AG09309 (cell line): ENCODE measurements at places on chromosomes 3 and 15.
A peak's percentile ranks its signal among the peaks of the same experiment; 100 is the strongest.

DNA sequence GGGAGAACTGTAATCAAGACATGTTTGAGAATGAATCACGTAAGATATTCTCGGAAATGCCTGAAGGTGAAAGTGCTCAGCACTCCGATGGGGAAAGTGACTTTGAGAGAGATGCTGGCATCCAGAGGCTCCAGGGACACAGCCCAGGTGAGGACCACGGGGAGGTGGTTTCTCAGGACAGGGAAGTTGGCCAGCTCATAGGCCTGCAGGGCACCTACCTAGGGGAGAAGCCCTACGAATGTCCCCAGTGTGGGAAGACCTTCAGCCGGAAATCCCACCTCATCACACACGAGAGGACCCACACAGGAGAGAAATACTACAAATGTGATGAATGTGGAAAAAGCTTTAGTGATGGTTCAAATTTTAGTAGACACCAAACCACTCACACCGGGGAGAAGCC, 19.8 kb downstream of the ZSCAN2 start:
- no peak for DNase-seq

DNA sequence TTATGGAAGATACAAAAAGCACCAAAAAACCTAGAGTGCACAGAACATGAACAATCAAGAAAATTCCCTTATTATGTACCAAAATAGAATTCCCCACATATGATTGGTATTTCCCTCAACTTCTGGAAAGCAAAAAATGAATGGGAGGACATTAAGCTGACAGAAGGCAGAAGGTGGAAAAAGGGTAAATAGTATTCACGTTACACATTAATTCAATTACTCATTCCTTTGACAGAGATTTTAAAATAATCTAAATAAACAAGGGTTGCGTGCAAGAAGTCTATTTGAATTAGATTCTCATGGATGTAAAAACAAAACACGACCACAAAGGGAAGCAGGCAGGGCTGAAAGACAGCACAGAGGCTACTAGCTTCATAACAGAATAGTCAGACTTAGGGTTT, 260.5 kb upstream of the ZPLD1 start:
- DNase-seq: peak; percentile 46

GRCh38 chr3:30502742-30503073, 103.7 kb upstream of the TGFBR2 start:
- no peak for DNase-seq

- DNase-seq: no peak
These were observed 94.7 kb downstream of the LRIG1 start for GRCh38 chr3:66406163-66406562.

DNA sequence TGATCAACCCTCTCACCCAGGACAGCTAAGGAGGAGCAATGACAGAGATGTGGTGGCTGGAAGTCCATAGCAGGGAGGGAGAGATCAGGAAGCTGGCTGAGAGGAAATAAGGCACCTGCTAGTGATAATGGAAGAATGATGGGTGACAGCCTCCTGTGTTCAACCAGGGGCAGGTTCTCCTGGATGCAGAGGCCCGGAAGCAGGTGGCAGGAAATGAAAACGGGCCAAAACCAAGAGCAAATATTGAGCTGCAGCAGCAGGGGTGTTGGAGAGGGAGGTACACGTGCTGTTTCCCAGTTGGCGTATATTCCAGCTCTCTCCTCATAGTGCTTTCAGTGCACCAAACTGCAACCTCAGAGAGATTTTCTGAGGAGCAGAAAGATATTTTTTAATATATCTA, 213.4 kb upstream of the TBL1XR1 start:
- DNase-seq: no peak

DNA sequence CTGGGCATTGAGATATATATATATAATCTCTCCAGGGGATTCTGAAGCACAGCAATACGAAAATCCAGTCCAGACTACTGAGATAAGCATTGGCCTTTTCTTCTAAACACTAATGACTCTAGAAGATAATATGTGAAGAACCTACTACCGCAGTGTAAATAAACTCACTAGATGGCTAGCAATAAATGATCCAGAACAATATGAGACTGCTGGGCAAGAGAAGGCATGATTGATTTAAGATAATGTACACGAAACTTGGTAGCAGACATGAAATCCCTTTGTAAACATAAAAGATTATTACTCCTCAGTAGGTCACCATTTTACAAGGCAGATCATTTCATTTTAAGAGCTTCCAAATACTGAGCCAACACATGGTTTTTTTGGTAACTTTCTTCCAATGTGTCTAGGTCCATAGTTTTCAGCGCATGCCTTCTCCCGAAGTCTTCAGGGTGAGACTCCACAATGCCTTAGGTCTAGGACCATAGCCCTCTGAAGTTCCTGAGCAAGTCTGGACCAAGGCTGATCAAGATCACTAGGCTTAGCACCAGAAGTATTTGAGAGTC, 193.2 kb downstream of the LRRN1 start:
- DNase-seq: no peak

- peak; percentile 99 for DNase-seq
These were observed 67.5 kb downstream of the RPL22L1 start for GRCh38 chr3:170802164-170803151.

- no peak for DNase-seq
These were observed 163.1 kb downstream of the TUSC7 start for GRCh38 chr3:116872688-116873087.

GRCh38 chr3:24443476-24443875, 51.2 kb downstream of the THRB start:
- DNase-seq: no peak

- DNase-seq: no peak
These were observed 166.1 kb downstream of the LRRK1 start for GRCh38 chr15:101085311-101085700.

GRCh38 chr15:47485419-47485818, 231.9 kb upstream of the SEMA6D start:
- no peak for DNase-seq

GRCh38 chr15:101669744-101670143, 17.6 kb upstream of the TM2D3 start:
- no peak for DNase-seq
